ENCODE measurements at places on chromosomes 2 and 18. TPM values are rescaled to one million over a fixed set of nuclear protein-coding genes. Genes with fewer than 3 reads are reported as not detected.

DNA sequence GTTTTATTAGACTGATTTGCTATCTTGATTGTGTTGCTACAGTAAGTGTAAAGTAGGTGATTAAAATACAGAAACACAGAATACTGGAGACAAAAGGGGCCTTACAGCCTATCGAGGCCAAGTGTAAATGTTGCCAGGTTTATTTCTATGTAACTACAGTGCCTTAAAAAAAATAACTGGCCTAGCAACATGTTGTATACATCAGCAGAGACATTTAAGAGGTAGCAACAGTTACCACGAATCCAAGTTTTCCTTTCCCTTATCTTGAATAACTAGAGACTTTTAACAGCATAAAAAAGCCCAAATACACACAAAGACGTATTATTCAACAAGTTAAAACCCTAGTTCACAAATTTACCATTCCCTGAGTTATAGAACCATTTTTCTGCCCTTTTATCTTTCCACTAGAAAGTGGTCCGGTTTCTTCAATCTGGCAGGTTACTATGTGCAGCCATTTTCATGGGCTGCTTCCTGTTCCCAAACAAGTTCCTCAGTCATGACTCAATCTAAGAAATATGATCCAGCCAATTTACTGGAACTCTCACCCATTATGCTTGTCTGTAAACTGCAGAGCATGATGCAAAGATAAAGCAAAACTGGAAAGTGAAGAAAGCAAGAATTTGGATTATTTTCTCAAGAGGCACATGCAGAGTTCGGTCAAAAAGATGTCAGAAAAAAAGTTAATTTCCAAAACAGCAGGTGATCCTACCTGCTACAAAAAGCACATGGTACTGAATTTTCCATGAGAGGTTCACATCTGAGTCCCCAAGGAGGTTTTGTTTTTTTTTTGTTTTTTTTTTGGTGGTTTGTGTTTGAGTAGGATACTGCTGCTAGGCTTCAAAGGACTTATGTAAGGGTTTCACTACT is 22.2 kb downstream of the NFE2L2 start:
- DNase-seq: peak; percentile 95

DNA sequence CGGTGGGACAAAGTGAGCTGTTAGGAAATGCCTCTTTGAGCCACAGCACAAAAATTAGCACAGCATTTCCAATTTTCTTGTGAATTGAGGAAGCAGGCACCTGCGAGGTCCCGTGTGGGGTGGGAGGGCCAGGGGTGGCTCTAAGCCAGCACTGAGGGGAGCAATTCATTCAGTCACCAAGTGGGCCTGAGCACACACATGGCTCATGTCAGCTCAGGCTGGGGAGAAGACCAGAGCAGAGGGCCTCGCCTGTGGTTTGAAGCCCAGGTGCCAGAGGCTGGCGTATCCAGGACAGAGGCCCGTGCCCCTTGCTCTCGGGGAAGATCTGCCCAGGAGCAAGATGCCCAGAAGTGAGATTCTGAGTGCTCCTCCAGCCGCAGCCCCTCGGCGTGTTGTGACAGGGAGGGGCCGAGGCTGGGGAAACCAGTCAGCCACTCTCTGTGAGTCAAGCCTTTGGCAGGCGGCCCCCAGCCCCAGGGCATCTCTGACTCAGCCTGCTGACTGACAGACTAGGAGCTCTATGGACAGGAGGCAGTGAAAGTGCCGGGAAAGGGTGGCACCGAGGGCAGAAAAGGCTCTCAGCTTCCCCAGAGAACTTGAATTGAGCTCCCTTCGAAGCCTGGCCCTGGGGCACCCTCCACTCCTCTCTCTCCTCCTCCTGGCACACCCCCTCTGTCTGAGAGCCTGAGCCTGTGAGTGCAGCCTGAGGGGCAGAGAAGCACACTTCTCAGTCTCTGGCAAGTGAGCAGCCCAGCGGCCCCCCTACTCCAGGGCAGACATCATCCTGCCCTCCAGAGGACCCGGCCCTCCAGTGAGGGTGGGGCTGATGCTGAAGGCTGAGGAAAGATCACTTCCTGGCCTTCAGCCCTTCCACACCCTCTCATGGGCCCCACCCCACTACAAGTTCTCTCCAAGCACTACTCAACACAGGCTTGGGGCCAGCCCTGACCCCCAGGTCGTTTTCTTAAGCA is 32.3 kb downstream of the CYP26B1 start:
- DNase-seq: peak; percentile 85

DNA sequence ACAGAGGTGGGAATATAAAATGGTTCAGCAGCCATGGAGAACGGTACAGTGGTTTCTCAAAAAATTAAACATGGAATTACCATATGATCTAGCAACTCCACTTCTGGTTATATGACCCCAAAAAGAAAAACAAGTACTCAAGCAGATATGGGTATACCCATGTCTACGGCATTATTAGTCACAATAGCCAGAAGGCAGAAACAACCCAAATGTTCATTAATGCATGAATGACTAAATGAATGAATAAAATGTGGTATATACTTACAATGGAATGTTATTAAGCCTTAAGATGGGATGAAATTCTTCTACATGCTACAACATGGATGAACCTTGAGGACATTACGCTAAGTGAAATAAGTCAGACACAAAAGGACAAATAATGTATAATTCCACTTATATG is 266.8 kb upstream of the FBXO11 start:
- DNase-seq: no peak

GRCh38 chr18:59218018-59218417 is 1.9 kb upstream of the GRP start:
- DNase-seq: no peak

- DNase-seq: peak; percentile 5
Observed at GRCh38 chr2:62149708-62150107, 46.2 kb upstream of the B3GNT2 start.

GRCh38 chr18:59426855-59427254 is 67.8 kb upstream of the LMAN1 start:
- DNase-seq: no peak

GRCh38 chr2:144836635-144837350 is 316.9 kb upstream of the ZEB2 start:
- no peak for DNase-seq

GRCh38 chr18:22668496-22668895 is 250.8 kb upstream of the CTAGE1 start:
- DNase-seq: no peak

DNA sequence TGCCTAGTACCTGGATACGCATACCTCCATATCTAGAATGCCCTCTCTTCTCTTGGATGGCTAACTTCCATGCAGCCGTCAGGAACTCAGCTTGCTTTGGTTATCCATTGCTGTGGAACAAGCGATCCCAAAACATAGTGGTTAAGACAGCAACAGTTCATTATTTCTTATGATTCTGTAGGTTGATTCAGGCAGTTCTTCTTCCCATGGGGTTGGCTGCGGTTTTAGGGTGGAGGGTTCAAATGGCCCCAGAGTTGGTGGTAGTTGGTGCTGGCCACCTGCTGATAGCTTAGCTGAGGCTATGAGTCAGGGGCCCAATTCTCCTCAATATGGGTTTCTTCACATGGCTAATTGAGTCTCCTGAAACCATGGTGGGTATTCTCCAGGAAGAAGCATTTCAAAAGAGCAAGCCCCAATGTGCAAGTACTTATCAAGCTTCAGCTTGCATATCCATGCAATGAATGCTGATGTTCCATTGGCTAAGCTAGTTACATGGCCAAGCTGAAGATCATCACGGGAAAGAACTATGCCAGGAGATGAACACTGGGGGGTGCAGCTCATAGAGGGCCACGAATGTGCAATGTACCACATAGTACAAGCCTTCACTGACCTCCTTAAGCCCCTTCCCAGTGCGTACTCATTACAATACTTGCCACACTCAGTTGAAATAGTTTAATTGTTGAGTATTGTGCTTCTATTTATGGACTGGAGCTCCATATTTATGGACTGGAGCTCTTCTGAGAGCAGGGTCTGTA is 10.0 kb upstream of the RHOB start:
- no peak for DNase-seq

DNA sequence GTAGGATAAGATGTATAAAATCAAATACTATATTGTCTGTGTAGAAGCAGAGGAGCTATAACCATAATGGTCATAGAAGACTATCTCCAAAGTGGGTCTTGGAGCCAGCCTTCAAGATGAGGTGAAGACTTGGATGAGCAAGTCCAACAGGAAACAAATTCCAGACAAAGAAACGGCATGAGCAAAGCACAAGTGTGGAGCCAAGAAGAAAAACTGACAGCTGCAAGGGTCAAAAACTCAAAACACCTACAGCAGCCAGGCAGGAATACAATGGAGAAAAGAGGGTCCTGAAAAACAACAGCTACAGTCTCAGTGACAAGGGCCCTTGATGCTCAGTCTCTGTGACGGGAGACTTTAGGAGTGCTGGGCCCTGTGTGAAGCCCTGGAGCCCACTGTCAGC is 102.4 kb downstream of the STK39 start:
- DNase-seq: no peak

DNA sequence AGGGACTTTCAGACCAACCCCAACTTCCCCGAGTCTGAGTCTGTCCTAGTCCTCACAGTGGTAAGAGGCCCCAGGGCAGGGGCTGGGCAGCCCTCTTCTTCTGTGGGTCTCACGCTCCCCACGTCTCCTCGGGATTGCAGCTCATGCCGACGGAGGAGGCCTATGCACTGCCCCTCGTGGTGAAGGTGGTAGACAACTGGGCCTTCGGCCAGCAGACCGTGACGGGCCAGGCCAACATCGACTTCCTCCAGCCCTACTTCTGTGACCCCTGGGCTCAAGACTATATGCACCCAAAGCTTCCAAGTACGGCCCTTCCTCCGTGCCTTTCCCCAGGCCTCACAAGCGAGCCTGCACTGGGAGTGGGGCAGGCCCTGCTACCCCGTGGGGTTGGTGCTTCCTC is 44.3 kb downstream of the LMAN2L start:
- no peak for DNase-seq

- no peak for DNase-seq
Observed at GRCh38 chr2:241317391-241317790, 1.7 kb downstream of the SEPTIN2 start.

DNA sequence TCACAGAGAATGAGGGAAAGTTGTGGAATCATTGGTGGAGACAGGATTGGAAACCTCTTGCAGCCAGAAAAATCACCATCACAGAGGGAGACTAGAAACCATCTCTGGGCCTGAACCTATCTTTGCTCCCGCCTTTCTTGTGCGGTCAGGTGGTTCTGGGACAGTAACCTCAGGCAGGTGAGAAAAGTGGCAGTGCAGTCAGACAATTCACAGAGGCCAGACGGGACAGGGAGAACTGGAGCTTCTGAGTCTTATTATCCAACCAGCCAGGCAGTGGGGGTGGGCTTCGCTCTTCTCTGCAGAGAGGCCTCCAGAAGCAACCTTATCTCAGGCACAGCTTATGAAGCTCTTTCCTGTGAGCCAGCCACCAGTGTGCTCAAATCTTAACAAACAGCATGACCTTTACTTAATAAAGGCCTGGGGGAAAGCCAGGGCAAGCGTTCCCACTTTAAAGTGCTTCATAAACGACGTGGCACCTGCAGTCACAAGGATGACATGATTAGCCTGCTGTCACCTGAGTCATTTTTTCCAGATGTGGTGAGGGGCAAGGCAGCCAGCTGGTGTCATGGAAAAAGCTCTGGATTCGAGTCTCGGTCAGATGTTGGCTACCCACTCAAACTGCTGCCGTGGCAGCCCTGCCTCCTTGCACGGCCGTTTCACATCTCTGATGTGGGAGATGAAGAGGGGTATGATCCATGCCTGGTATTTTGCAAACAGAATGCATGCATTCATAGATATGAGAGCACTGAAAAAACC is 109.7 kb downstream of the B3GNT2 start:
- DNase-seq: no peak

- no peak for DNase-seq
Observed at GRCh38 chr2:166381-166780, 97.5 kb downstream of the SH3YL1 start.

- DNase-seq: no peak
Observed at GRCh38 chr2:10982931-10983701, 71.4 kb downstream of the KCNF1 start.

GRCh38 chr2:210315015-210315788 is at the start of gene MYL1:
MYL1 (minus strand) TSS chr2:210315174; CDS start chr2:210315042, 132 bp downstream.
- no peak for DNase-seq

GRCh38 chr2:207845202-207845864 is 75.6 kb upstream of the FZD5 start:
- no peak for DNase-seq

DNA sequence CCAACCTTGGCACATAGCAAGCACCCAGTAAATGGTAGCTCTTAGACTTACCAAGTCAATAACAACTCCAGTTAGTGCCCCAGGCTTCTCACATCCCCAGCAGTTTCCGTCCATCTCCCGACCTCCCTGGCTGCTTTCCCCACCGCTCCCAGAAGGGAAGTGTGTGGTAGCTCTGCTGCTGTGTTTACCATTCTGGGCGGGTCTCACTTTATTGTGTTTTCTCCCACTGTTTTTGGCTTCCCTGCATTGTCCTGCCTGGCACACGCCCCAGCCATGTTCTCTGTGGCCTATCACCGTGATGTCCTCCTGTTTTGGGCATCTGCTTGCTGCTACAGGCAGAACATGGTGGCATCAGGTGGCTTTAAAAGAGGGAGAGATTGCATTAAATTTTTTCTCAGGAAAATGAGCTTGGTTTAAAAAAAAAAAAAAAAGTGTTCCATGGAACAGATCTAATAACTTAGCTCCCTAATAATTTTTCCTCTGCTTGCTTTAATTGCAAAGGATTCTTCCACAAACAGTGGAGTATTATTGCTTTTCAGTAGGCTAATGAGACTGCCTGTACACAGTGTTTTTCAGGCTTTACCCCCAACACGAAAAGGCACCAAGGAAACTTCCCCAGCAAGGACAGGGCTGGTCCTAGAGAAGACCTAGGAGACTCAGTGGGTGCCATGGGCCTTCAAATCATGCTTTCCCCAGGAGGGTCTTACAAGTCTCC is 8.0 kb upstream of the COX7A2L start:
- DNase-seq: no peak

GRCh38 chr2:130766037-130766436 is 10.7 kb downstream of the AMER3 start:
- no peak for DNase-seq

- no peak for DNase-seq
Observed at GRCh38 chr18:44054514-44054913, 626.2 kb upstream of the SETBP1 start.

- DNase-seq: no peak
Observed at GRCh38 chr2:224162122-224162521, 123.0 kb upstream of the SERPINE2 start.

DNA sequence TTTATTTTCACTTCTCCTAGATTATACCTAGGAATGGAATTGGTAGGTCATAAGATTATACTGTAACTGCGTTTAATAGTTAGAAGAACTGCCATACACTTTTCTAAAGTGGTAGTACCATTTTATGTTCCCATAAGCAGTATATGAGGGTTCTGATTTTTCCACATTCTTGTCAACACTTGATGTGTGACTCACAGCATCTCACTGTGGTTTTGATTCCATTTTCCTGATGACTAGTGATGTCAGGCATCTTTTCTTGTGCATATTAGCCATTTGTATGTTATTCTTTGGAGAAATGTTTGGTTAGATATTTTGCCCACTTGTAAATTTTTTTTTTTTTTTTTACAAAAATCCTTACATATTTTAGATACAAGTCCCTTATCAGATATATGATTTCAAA is 2.3 kb downstream of the DCAF17 start:
- DNase-seq: peak; percentile 11

Gene C2orf66
- total RNA-seq: 0.84 TPM

Gene MDH1B
- 0.64 TPM for total RNA-seq

Gene DLX1
- total RNA-seq: 3.8 TPM

Gene MAL
- not detected for total RNA-seq

Gene SCG2
- 11.2 TPM for total RNA-seq

Gene YWHAQ
- total RNA-seq: 443 TPM

Gene C2orf42
- total RNA-seq: 15.6 TPM

Gene TSPYL6
- not detected for total RNA-seq

Gene FHL2
- 11.6 TPM for total RNA-seq

Gene GPR35
- total RNA-seq: 0.38 TPM

Gene SDC1
- 31.7 TPM for total RNA-seq

Gene PTH2R
- total RNA-seq: not detected

Gene SLC35F5
- 122 TPM for total RNA-seq

Gene NEUROD1
- total RNA-seq: not detected

Gene CDH20
- not detected for total RNA-seq

Data from NCI-H460 (cell line).